ENCODE measurements at places on chromosomes 4 and X.
A peak's percentile ranks its signal among the peaks of the same experiment; 100 is the strongest.

GRCh38 chr4:43362875-43363636 lies 470.5 kb downstream of the GRXCR1 start:
- no peak for DNase-seq

DNA sequence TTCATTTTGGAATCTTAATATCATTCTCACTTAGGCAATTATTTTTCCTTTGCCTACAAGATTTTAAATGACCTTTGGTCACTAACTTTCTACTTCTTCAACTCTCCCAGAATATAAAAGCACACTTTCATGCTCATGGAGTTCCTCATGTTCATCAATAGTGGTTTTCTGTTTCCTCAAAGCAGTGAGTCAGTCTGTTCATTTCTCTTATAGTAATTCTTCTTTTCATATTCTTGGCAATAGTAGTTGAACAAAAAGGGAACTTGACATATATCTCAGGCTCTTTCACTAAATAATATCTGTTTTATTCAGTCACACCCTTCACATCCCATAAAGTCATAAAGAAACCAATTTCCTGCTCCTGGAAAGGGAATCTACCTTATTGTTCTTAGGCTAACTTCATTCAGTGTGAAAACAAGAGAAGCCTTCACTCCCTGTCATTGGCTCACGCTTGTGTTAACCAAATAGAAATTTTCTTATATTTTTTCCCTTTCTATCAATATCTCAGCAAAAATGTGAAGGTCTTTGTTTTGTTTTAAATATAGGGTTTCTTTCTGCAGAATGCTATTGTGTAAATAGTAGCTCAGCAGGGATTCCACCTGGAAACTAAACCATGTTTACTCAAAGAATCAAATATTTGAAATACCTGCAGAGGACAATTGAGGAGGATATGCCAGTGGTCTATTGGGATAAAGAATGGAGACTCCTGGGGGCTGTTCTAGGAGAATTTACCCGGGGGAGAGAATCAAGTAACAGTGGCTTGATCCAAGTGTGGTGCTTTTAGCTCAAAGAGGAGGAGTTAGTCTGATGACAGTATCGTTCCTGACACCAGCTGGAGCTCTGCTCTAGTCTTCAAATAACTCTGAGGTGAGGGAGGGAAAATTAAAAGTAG lies 13.4 kb upstream of the TNIP3 start:
- no peak for DNase-seq

- DNase-seq, result no peak
Observed at GRCh38 chr4:151426513-151426912, 17.5 kb downstream of the FHIP1A start.

GRCh38 chrX:102995316-102995715 lies 58.2 kb downstream of the RAB40AL start:
- no peak for DNase-seq

DNA sequence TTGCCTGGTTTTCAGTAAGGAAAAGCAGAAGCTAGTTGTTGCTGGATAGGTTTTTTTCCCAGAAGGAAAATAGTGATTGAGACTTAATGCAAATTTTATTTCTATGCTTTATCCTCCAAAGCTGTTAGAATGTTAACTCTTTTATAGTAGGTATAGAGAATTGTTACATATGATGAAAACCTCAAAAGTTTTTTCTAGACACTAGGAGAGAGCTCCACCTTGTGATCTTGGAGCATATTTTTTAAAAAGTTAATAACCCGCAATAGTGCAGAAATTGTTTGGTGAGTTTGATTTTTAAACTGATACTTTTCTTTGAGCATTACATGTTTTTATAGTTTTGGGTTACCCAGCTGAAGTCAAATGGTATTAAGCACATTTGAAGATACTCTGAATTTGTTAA lies 56.5 kb downstream of the STAG2 start:
- no peak for DNase-seq

DNA sequence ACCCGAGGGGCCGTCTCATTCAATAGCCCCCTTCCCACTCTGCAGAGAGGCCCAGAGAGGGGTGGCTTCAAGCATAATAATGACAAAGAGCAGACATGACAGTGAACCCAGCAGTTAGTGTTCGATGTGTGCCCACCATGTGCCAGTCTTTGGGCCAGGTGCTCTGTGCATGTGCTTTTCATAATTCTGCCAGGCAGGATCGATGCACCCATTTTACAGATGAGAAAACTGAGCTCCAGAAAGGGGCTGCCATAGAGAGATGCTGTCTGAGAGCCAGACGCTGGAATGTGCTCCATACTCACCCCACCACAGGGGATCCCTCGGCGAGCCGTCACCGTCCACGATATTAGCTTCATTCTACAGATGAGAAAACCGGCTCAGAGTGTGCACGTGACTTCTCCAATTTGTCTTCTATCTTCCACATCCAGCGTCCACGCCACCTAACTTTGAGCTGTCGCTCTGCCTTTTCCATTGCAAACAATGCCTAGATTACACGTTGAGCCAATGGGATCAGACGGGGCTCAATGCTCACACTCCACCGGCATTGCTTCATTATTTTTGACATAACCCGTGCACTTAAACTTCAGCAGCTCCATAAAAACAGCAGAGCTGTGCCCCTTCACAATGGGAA lies 8.2 kb downstream of the ADRA2C start:
- DNase-seq, result no peak

- no peak for DNase-seq
Observed at GRCh38 chr4:79673898-79674297, 265.9 kb upstream of the GK2 start.

DNA sequence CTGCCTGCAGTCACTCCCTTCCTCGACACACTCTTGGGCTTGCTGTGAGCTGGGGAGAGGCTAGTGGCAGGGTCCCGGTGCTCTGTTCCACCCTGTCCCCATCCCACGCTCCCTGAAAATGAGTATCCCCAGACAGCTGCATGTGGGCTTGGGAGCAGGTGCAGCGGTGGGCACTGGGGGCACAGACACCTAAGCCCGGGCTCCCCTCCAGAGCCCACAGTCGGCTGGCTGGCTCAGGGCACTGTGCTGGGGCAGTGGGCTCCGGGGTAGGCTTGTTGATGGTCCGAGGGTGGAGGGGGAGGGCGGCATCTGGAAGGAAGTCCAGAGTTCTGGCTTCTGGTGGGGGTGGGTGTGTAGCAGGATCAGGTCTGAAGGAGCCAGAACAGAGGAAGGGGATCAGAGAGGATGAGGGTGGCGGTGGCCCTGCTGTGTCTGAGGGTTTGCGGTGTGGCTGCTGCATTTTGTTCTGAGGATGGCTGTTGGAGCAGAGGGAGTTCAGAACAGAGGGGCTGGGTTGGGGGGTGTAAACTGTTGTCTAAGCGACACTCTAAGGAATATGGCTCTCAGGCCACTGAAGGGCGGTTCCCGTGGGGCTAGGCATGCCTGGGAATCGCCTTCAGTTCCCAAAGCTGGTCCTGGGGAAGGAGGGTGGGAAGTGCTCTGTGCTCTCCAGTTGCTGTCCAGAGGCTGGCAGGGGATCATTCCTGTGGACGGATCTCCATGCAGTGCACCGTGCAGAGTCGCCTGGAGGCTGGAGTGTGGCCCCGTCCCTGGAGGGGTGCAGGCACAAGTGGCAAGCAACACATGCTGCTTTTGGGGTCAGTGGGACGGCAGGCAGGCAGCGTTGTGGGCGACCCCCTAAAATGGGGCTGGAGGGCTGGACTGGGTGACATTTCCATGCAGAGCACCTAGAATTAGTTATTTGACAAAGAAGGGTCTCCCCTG lies 114.0 kb downstream of the SORCS2 start:
- DNase-seq, result no peak

DNA sequence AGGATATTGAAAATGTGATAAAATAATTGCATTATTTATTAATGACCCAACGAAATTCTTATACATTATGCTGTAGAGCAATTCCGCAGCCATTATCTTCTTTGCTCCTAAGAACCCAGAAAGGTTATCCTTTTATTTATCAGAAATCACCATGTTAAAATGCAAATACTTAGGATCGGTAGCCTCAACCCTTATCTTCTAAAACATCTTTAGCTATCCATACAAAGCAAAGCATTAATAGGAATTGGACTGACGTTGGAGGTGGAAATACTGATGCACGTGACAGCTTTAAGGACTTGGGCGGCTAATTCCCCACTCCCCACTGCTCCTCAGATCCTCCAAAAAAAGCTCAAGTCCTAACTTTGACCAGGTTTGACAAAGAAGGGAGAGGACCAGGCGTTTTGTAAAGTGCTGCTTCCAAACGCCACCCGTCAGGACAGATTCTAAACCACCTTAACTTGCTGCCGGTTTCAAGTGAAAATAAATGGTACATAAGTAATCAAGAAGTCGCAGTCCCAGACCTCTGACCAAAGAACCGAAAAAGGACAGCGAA lies 539 bp upstream of the SPCS3 start:
- DNase-seq, result no peak

GRCh38 chrX:48806081-48806480 lies 4.2 kb downstream of the HDAC6 start:
- no peak for DNase-seq

- no peak for DNase-seq
Observed at GRCh38 chr4:66097218-66097617, 426.9 kb upstream of the EPHA5 start.

DNA sequence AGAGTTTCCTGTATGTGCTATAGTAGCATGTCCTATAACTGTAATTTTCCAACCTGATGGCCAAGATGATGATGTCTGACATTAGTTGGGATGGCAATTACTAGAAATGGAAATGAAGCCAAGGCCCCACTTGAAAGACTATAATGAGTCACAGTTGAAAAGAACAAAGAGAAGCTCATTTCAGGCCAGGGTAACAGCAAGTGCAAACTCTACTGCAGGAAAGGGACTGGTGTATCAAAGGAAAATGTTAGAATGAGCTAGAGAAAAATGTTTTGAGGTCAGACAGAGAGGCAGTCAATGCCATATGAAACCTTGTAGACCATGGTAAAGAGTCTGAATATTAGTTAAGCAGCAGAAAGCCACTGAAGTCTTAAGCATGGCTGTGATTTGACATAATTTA lies 146.2 kb upstream of the SH3RF1 start:
- DNase-seq, result no peak

DNA sequence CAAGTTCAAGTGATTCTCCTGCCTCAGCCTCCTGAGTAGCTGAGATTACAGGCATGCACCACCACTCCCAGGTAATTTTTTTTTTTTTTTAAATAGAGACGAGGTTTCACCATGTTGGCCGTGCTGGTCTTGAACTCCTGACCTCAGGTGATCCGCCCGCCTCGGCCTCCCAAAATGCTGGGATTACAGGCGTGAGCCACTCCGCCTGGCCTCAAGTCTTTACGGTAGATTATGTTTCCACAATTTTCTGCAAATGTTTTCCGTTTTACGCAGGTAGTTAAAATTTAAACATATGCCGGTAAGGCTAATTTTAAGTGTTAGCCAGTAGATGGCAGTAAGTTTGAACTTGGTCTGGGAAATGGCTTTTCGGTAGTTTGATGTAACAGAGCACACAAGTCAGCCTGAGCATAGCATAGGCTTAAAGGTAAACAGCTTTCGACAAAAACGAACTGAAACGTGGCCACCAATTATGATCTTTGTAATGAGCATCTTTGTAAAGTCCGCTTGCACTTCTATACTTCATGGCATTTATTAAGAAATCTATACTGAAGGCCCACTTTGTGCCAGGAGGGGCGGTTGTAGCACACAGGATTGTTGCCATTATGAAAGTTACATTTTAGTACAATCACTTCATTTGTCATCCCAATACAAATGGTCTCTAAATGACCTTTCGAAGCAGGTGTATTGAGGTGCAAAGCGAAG lies 31.1 kb downstream of the CCKAR start:
- DNase-seq, result no peak

DNA sequence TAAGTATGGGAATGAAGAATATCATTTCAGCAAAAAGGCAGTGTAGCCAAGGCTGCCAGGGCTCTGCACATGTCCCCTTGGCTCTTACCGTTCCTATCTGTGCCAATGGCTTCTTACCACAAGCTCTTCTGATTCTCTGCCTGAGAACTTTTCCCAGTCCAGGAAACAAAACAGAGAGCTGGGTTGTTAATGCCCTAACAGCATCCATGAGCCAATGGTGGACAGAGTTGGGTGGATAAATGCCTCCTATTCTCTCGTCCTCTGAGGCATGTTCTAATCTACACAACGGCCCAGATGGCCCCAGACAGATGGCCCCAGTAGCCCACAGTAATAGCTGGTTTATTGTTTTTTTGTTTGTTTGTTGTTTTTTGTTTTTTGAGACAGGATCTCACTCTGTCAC lies 28.0 kb downstream of the SCD5 start:
- no peak for DNase-seq

- no peak for DNase-seq
Observed at GRCh38 chrX:50812995-50813842, 775 bp downstream of the SHROOM4 start.

- no peak for DNase-seq
Observed at GRCh38 chr4:8437281-8437680, 3.2 kb downstream of the ACOX3 start.

GRCh38 chr4:144962300-144962699 lies 135.7 kb downstream of the ANAPC10 start:
- DNase-seq, result no peak

DNA sequence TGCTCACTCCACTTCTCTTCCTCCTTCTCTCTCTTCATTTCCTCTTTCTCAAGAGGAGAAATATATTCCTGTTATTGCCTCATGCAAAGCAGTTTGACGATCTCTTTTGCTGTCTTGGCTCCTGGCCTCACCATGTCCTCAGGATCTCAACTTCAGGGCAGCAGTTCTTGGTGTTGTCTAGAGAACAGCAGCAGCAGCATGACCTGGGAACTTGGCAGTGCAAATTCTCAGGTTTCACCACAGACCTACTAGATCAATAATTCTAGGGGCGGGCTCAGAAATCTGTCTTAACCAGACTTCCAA lies 193.4 kb upstream of the EDNRA start:
- no peak for DNase-seq

DNA sequence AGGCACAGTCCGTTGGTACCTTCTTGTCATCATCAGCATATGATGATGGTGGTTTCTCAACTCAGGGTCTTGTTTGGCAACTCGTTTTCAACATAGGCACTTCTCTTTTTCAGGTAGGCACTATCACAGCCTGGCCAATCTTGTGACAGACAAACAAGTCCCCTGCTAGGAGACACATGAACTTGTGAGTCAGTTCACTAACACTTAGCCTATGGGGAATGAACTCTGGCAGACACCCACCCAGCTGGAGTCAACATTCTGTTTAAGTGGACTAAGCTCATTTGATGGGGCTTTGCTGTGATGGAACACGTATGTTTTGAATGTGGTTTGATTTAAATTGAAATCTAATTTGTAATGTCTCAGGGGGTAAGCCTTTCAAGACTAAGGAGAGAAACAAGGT lies 100.7 kb upstream of the MAMLD1 start:
- peak; percentile 15 for DNase-seq

- peak; percentile 65 for DNase-seq
Observed at GRCh38 chrX:106894392-106894909, 8.7 kb downstream of the RIPPLY1 start.

DNA sequence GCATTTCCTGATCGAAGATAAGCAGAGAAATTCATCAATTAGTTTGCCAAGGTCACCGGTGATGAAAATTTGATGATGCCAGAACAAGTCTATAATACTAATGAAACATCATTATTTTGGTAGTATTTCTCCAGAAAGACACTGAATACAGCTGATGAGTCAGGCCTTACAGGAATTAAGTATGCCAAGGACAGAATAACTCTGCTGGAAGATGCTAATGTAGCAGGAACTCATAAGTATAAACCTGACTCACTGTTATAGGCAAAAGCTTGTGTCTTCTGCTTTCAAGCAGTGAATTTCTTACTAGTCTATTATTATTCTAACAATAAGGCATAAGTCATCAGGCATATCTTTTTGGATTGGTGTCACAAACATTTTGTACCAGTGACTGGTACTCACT lies 1825.1 kb upstream of the IGFBP7 start:
- no peak for DNase-seq
